HCT116 (cell line): ENCODE measurements at places on chromosomes 16 and 17. TPM values are rescaled to one million over a fixed set of nuclear protein-coding genes. Genes with fewer than 3 reads are reported as not detected.
A peak's percentile ranks its signal among the peaks of the same experiment; 100 is the strongest.

DNA sequence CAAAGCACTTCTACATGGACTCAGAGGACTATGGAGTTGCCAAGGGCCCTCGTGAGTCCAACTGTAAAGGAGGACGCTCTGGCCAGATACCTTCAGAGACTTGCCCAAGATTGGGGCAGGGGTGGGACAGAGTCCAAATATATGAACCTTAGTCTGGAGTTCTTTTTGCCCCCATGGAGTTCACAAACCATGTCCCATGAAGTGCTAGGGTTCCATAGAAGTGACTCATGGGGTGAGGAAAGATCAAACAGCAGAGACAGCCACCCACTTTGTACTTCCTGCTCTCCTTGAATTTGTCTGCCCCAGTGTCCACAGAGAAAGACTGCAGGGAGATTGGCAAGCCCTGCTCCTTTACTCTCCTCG is 29.0 kb downstream of the SRL start:
- peak; percentile 13 for DNase-seq

DNA sequence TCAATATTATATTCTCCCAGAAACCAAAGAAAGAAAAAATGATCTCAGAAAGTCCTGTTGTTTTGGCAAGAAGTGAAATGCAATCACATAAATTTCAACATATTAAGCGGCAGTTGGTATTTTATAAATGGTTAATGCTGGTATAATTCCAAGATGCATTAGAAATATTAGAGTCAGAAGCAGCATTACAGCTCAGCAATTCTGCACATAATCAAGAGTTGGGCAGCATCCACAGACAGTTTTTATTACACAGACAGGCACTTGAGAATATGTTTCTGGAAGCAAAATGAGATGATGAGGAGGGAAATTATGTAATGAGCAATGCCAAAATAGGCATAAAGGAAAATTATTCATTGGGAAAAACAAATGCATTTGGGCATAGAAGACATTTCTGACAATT is 148.1 kb downstream of the KCNJ2 start:
- no peak for DNase-seq

- no peak for DNase-seq
Observed at GRCh38 chr17:74525781-74526288, 5.4 kb downstream of the CD300LB start.

The NGFR gene
- total RNA-seq, result 6.1 TPM

DNA sequence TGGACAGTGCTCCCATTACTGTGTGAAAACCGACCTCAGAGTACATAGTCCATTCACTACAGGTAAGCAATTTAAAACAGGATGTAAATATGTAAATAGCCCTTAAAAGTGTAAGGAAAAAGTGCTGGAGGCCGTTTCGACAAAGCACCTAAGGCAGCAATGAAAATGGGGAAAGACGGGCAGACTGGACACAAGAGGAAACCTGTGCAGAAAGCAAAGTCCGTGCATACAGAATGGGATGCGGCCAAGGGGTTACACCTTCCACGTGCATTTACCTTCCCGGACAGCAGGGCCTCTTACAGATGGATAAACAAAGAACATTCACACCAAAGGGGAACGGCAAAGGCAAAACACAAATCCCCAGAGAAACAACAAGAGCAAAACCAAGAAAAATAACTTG is 32.0 kb downstream of the LMF1 start:
- no peak for DNase-seq

DNA sequence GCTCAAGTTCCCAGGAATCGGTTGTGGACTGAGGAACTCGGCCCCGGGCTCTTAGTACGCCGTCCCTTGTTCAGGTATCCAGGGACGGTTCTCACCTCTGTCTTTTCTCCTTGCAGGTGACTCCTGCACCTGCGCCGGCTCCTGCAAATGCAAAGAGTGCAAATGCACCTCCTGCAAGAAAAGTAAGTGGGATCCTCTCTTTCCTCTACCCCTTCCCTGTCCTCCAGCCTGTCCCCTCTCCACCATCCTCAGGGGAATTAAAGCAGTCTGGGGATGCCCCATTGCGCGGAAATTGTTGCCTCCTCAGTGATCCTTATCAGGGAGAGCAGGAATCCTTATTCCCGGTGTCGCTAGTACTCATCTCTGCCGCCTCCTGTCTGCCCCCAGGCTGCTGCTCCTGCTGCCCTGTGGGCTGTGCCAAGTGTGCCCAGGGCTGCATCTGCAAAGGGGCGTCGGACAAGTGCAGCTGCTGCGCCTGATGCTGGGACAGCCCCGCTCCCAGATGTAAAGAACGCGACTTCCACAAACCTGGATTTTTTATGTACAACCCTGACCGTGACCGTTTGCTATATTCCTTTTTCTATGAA is 585 bp downstream of the MT2A start:
- no peak for DNase-seq

DNA sequence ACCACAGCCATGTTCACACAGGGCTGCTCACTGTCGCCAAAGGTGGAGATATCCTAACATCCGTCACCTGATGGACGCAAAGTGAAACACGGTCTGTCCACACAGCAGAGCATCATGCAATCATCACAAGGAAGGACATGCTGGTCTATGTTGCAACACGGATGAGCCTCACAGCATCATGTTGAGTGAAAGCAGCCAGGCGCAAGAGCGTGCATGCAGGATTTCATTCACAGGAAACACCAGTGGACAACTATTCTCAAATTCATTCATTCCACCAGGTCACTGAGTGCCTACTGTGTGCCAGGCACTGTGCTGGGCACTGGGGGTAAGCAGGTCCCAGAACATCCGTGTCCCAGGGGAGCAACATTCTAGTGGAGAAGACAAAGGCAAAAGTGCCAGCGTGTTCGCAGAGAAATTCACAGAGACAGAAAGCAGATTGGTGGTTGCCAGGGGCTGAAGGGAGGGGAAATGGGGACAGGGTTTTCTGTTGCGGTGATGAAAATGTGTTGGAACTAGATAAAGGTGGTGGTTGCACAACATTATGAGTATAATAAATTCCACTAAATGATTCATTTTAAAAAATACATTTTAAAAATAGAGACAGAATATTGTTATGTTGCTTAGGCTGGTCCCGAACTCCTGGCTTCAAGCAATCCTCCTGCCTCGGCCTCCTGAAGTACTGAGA is 22.7 kb upstream of the KCNJ12 start:
- no peak for DNase-seq

DNA sequence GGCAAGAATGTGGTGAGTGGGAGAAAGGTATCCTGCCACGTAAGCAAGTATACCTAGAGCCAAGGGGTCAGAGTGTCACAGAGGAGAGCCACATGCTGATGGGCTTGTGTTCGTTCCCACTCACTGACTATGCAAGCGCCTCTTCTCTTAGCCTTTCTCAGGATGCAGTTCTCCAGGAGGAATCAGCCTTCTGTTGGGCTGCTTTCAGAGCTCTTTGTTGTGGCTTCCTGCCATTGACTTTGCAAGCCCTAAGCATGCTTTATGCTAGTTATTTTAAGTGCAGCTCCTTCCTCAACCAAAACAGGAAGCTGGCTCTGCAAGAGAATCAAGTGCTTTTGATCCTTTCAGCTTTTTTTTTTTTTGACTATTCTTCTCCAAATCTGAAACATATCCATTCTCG is 66.6 kb downstream of the SIAH1 start:
- DNase-seq, result no peak

The OTOA gene
- not detected for total RNA-seq

GRCh38 chr16:50161950-50162349 is 8.8 kb downstream of the TENT4B start:
- DNase-seq, result no peak

DNA sequence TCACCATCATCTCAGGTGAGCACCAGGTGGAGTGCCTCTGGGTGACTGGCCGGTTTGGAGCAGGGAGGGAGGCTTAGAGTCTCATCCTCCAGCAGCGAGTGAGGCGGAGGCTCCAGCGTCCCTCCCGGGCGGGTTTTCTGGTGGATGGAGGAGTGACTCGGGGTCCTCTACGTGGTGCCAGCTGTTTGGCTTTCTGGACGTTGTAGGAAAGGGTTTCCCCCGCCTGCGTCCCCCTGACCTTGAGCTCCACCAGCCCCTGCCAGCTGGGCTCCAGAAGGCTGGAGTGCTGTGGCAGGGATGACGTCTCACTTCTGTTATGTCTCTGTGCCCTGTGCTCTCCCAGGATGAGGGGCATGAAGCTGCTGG is 522 bp downstream of the DNASE1 start:
- no peak for DNase-seq

The CES4A gene
- not detected for total RNA-seq

GRCh38 chr17:9648521-9649110 is 3.3 kb downstream of the USP43 start:
- DNase-seq, result no peak

The KRTAP1-5 gene
- total RNA-seq, result not detected

The SNX11 gene
- total RNA-seq, result 26.8 TPM

DNA sequence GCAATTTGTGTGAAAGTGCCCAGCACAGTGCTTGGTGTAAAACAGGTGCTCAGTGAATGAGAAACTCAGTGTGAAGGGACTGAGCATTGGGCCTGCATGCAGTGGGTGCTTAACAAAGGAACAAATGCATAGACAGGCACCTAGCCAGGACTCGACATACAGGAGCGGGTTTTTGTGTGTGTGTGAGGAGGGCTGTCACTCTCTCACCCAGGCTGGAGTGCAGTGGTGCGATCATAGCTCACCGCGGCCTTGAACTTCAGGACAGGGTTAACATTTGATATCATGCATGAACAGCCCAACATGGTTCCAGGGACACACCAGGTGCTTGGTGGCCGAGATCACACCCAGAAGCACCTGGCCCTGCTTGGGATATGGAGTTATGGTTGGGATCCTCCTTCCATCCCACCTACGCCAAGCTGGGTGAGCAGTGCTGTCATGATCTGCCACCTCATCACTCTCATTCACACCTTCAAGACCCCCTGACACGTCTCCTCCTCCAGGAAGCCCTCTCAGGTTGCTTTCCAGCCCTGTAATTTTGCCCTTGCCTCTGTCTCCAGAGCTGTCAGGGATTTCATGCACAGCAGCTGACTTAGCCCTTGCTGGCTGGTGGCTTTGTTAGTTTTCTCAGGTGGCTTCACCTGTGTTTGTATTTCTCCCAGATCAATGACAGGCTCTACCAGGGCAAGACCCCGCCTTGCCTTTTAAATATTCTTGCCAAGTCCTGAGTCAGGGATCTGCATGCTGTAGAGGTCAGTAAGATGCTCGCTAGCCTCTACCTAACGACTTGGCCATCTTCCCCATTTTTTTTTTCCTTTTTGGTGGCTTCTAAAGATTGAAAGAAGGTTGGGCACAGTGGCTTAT is 66.4 kb downstream of the OR1D5 start:
- no peak for DNase-seq
